ENCODE measurements at places on chromosomes 3 and 15.
A peak's percentile ranks its signal among the peaks of the same experiment; 100 is the strongest.

GRCh38 chr3:63724987-63725386 is 72.5 kb downstream of the SNTN start:
- no peaks in the 10 kb centered on the region for H3K36me3 ChIP-seq
- no peaks in the 10 kb centered on the region for H3K4me1 ChIP-seq
- DNase-seq, result no peak
- H3K27ac ChIP-seq, result no peak overlapping the region
- H3K27me3 ChIP-seq, result no peaks in the 10 kb centered on the region

- no peak for DNase-seq
- H3K27me3 ChIP-seq, result no peaks in the 10 kb centered on the region
- no peaks in the 10 kb centered on the region for H3K36me3 ChIP-seq
- H3K4me1 ChIP-seq, result no peaks in the 10 kb centered on the region
- H3K27ac ChIP-seq, result no peak overlapping the region
Measured at GRCh38 chr15:29867241-29868000, 45.2 kb upstream of the TJP1 start.

- no peaks in the 10 kb centered on the region for H3K4me1 ChIP-seq
- peaks cover 3% of the 10 kb centered on the region for H3K27me3 ChIP-seq
- DNase-seq, result peak; percentile 64
Measured at GRCh38 chr3:5057857-5058324, 64.2 kb upstream of the ARL8B start.

- no peak overlapping the region for H3K4me3 ChIP-seq
- DNase-seq, result no peak
- H3K27me3 ChIP-seq, result peaks cover 6% of the 10 kb centered on the region
- no peaks in the 10 kb centered on the region for H3K36me3 ChIP-seq
- peaks cover 17% of the 10 kb centered on the region for H3K4me1 ChIP-seq
- H3K27ac ChIP-seq, result no peak overlapping the region
Measured at GRCh38 chr3:8767667-8768363, 1.6 kb downstream of the OXTR start.

GRCh38 chr3:9784965-9785364 is 7.3 kb downstream of the TADA3 start:
- H3K27me3 ChIP-seq, result no peaks in the 10 kb centered on the region
- H3K27ac ChIP-seq, result no peak overlapping the region
- no peak for DNase-seq
- no peak overlapping the region for H3K4me3 ChIP-seq
- peaks cover 25% of the 10 kb centered on the region for H3K4me1 ChIP-seq

- no peak overlapping the region for H3K4me3 ChIP-seq
- H3K27me3 ChIP-seq, result no peaks in the 10 kb centered on the region
- no peaks in the 10 kb centered on the region for H3K4me1 ChIP-seq
- H3K36me3 ChIP-seq, result no peaks in the 10 kb centered on the region
Measured at GRCh38 chr3:65751123-65751700, 287.5 kb downstream of the MAGI1 start.
